T47D (cell line): ENCODE measurements at places on chromosomes 4 and X.
A peak's percentile ranks its signal among the peaks of the same experiment; 100 is the strongest.

DNA sequence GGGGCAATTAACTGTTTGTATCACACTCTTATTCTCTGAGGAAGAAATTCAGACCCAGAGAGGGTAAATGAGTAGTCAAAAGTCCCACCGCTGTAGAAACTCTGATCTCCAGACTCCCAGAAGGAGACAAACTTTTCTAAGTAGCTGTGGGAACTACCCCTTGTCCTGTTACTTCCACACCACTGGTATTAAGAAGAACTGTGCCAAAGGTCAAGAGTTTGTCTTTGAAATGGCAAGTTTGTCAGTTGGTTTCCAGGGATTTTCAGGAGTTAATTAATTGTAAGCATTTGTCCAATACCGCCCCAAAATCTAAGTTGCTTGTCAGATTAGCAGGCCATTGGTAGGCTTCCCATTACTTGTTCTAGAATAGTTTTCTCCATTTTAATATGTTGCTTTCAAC lies 85.7 kb downstream of the GC start:
- DNase-seq: no peak

- DNase-seq: no peak
Observed at GRCh38 chr4:1496116-1496642, 89.9 kb upstream of the NKX1-1 start.

DNA sequence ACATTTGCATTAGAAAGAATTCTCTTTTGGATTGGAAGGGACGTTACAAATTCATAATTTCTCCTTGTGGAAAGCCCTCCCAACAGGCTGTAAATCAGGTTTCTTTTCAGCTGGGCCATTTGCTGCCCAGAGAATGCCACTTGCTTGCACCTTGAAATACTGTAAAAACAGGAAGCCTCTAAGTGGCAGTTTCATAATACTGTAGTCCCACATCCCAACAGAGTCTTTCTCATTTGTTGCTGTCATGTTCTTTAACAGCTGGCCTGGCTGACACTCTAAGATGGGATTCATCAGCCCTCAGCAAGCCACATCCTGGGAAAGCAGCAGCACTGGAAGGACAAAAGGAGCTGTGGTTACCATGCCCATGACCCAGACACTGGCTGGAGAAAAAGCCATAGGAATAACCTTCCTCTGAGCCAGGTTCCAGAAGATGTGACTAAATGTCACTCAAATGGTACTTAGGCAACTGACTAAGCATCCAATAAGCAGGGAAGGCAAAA lies 221.9 kb upstream of the MBNL3 start:
- no peak for DNase-seq

DNA sequence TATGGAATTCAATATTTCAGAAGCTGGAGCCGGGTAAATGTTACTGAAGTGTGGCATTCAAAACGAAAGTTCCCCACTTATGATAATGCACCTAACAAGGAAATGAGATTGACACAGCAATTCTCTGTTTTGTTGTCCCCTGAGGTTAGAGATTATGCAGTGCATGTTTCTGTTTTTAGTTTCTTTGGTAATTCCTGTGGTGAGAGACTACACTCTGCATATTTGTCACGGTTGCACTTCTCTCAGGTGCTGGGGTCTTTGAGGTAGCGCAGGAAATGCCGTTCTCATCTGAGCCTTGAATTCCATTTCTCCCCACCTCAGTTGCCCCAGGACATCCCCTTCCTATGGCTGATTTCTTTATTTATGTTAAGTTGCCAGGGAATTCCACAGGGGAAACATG lies 15.3 kb upstream of the BEND4 start:
- no peak for DNase-seq

DNA sequence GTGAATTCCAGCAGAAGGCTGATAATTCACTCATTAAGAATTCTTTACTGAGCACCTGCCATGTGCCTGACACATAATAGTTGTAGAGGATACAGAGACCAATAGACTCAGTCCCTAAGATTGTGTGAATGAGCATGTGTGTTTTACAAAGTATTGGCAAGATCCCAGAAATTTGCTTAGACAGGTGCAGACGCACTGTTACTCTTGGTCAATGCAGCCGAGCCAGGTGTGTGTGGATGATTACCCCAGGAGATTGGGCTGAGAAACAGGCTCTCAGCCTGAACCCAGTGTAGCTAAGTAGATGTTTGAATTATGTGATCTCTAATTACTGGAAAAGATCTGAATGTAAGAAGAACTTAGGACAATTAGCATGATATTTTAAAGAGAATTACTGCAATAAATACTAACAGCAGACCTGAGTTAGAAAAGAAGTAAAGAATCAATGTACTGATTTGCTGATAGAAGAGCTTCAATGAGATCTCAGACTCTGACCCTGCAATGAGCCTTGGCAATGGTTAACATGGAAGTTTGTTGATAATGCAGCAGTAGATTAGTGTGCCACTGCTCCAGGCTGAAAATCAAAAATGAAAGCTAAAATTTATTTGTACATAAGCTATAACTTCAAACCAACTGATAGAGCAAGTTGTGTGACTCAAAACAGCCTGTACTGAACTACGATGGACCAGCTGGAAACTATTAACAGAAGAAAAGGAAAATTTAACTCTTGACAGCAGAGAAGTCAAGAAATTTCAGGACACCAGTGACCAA lies 32.2 kb upstream of the NDST4 start:
- DNase-seq: peak; percentile 73

DNA sequence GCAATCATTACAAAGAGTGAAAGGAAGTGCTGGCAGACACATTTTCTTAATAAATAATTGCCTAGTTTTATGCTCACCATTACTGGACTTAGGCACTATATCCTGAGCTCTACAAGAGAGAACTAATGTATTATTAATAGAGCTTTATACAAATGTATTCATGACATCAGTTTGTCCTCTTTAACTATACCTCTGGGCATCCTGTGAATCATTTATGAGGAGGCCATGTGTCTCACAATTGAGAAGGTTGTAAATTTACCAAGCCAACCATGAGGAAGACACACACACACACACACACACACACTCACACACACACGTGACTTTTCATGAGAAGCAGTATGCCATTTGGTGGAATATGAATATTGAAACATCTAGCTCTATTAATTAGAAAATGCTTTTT lies 728.2 kb downstream of the ARAP2 start:
- no peak for DNase-seq

GRCh38 chrX:154040307-154040756 lies 20.6 kb upstream of the IRAK1 start:
- no peak for DNase-seq

DNA sequence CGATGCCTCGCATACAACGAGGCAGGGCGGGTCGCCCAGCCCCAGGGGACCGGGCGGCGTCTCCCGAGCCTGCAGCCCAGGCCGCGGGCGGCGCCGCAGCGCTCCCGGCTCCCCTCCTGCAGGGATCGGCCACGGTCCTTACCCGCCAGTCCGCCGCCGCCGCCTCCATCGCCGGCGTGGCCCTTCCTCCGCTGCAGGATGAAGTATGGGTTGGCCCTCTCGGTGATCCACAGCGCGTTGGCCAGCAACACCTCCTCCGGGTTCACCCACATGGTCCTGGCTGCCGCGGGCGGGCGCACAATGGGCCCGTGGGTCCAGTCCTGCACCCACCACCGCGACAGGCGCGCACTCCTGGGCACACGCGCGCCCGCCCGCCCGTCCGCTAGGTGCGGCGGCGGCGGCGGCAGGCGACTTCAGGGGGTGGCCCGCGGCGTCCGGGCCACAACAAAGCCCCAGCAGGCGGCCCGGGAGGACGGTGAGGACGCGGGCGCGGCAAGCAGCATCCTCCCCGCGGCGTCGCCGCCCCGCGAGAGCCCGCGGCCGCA lies 339 bp downstream of the TBC1D9 start:
- DNase-seq: peak; percentile 14

GRCh38 chr4:80091688-80092087 lies 18.7 kb upstream of the ANTXR2 start:
- no peak for DNase-seq

GRCh38 chrX:19909761-19910160 lies 22.4 kb upstream of the SH3KBP1 start:
- DNase-seq: no peak

GRCh38 chr4:188986271-188986689 lies 847.0 kb downstream of the TRIML1 start:
- DNase-seq: no peak

GRCh38 chr4:181966104-181966551 lies 277.1 kb upstream of the TENM3 start:
- no peak for DNase-seq

DNA sequence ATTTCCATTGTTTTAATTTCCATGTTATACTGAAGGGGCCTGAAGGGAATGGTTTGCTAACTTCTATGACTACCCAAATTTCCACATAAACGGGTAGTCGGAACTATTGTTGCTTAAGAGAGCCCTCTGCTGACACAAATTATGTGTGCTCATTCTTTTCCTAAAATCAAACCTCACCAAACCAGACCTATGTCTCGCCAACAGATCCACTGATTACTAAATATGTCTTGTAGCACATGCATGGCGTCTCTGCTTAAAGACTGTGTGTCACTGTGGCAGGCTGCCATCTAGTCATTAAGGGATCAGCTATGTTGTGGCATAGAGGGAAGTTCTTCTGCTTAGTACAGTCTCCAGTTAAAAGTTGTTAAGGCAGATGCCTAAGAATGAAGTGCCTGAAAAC lies 25.1 kb downstream of the PIR start:
- peak; percentile 75 for DNase-seq

- DNase-seq: no peak
Observed at GRCh38 chr4:31427691-31428090, 707.5 kb downstream of the PCDH7 start.

- no peak for DNase-seq
Observed at GRCh38 chr4:87188048-87188447, 32.4 kb downstream of the KLHL8 start.

DNA sequence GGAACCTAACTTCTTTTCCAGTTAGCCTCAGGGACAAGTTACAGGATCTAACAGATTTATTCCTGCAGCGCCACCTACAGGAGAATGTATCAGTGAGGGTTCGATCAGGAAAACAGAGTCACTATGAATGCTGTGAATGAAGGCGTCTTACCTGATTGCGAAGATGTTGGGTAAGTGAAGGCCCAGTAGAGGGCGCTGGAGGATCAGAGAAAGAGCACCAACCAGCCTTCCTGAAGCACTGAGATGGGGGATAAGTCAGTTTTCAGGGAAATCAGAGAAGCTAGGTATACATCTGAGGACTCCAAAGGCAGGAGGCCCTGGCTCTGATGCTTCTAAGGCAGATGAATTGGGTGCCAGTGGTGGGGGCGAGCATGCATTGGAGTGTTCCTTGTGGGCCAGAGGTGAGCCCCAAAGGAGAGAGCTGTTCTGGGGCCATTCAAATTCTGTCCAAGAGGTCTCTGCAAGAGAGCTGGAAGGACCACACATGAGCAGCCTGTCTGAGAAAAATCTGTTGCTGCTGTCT lies 169.9 kb upstream of the AADAT start:
- DNase-seq: peak; percentile 47

DNA sequence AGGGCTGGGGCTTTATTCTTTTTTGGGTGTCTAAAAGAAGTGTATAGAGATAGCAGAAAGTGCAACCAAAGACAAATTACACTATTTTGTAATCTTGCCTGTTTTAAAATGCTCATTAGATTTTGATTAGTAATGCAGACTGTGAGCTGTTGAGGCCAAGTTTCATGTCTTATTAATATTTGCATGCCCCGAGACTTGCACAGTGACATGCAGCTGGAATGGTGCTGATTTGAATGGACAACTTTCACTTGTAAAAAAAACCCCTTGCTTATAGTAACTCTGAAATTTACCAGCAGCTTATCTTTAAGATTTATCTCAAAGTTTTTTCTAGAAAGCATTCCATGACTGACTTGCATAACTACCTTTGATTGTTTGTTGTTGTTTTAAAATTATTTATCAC lies 835.1 kb upstream of the IGFBP7 start:
- DNase-seq: no peak

GRCh38 chr4:161314371-161314770 lies 849.4 kb downstream of the FSTL5 start:
- no peak for DNase-seq
